Ascending aorta (tissue), 2 donors: ENCODE measurements at places on chromosomes 2 and 18. TPM values are rescaled to one million over a fixed set of nuclear protein-coding genes. Genes with fewer than 3 reads are reported as not detected.
A peak's percentile ranks its signal among the peaks of the same experiment; 100 is the strongest.

SERPINB12 gene
- total RNA-seq = 0.32 TPM

SNED1 gene
- 84.3 TPM for total RNA-seq

OTOS gene
- not detected for total RNA-seq

PAX3 gene
- total RNA-seq = not detected

NEMP2 gene
- total RNA-seq = 0.43 TPM

ADGRF3 gene
- not detected for total RNA-seq

MC2R gene
- not detected for total RNA-seq

ANKRD53 gene
- 1.4 TPM for total RNA-seq

FAM228B gene
- total RNA-seq = 144 TPM

SLC9A4 gene
- total RNA-seq = not detected

CDKL4 gene
- total RNA-seq = 2.0 TPM

NT5DC4 gene
- total RNA-seq = not detected

DNA sequence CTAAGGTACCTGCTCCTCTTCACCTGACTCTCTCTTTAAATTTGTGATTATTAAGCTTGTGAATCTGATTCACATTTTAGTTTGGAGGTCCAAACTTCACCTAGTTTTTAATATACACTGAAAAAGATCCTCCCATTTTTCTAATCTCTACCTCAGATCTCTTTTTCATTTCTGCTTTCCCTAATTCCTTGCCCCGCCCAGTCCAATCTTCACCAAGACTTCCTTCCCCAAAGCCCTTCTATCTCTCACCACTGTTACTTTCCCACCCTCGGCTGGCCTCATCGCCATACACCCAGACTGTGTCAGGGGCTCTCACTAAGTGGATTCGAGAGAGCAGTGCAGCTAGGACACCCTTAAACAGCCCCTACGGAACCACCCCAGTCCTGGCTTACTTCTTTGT, 40.0 kb downstream of the LBH start:
- H3K36me3 ChIP-seq = no peaks in the 10 kb centered on the region
- no peak overlapping the region for H3K27ac ChIP-seq
- H3K27me3 ChIP-seq = no peaks in the 10 kb centered on the region
- H3K4me3 ChIP-seq = no peak overlapping the region
- DNase-seq = no peak

GRCh38 chr2:6111781-6112261, 419.6 kb downstream of the SOX11 start:
- H3K27me3 ChIP-seq = no peaks in the 10 kb centered on the region
- no peaks in the 10 kb centered on the region for H3K36me3 ChIP-seq
- no peak overlapping the region for H3K27ac ChIP-seq
- no peak for DNase-seq

DNA sequence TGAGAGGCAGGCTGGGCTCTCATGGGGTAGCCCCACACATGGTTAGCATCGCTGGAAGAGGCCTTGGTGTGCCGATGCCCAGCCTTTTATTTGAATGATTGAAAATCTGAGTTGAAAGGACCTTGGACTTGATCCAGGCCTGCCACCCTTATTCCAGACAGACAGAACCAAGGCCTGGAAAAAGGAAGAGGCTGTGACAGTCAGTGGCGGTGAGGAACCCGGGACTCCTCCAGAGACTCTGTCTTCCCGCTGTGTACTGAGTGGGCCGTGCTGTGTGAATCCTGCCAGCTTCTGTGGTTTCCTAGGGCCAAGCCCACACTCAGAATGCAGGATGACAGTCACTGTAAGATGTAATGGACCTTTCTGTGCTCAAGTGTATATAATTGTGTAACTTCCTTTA, 218.5 kb downstream of the LDLRAD4 start:
- peak overlapping the region; percentile 10 for H3K4me3 ChIP-seq
- no peaks in the 10 kb centered on the region for H3K27me3 ChIP-seq
- peaks cover 50% of the 10 kb centered on the region for H3K4me1 ChIP-seq
- peak overlapping the region; percentile 86 for H3K27ac ChIP-seq
- H3K36me3 ChIP-seq = peaks cover 10% of the 10 kb centered on the region

GRCh38 chr2:30731706-30732105, 75.5 kb downstream of the CAPN13 start:
- peak; percentile 39 for DNase-seq
- H3K36me3 ChIP-seq = no peaks in the 10 kb centered on the region

- H3K4me3 ChIP-seq = no peak overlapping the region
- H3K36me3 ChIP-seq = no peaks in the 10 kb centered on the region
- H3K4me1 ChIP-seq = peaks cover 31% of the 10 kb centered on the region
- DNase-seq = no peak
Observed at GRCh38 chr2:65349863-65350262, 82.5 kb downstream of the SPRED2 start.

DNA sequence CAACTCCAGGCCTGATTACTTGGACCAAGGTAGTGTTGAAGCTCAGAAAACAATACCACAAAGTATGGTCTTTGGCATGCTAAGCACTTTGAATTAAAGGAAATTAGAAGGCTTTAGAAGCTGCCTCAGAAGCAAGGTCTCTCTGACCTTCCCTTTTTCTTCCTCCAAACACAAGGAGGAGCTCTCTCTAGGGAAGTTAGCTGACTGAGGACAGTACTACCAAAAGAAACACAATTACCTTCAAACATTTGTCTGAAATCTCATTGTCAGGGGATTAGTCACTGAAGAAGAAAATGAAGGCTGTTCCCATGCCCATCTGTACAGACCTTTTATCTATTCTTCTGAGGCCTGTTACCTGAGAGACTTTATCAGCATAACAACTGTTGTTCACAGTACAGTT, 279.3 kb downstream of the CDH20 start:
- H3K27ac ChIP-seq = no peak overlapping the region
- DNase-seq = no peak
- H3K36me3 ChIP-seq = no peaks in the 10 kb centered on the region

DNA sequence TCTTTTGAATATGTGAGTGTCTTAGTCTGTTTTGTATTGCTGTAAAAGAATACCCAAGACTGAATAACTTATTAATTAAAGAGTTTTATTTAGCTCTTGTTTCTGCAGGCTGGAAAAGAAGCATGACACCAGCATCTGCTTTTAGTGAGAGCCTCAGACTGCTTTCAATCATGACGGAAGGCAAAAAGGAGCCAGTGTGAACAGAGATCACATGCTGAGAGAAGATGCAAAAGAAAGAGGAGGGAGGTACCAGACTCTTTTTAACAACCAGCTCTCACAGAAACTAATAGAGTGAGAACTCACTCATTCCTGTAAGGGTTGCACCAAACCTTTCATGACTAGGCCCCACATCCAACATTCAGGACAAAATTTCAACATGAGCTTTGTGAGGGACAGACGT, 101.6 kb upstream of the HNMT start:
- no peak overlapping the region for H3K4me3 ChIP-seq
- no peak overlapping the region for H3K27ac ChIP-seq
- H3K4me1 ChIP-seq = no peaks in the 10 kb centered on the region
- H3K27me3 ChIP-seq = no peaks in the 10 kb centered on the region
- no peak for DNase-seq
- H3K36me3 ChIP-seq = no peaks in the 10 kb centered on the region

DNA sequence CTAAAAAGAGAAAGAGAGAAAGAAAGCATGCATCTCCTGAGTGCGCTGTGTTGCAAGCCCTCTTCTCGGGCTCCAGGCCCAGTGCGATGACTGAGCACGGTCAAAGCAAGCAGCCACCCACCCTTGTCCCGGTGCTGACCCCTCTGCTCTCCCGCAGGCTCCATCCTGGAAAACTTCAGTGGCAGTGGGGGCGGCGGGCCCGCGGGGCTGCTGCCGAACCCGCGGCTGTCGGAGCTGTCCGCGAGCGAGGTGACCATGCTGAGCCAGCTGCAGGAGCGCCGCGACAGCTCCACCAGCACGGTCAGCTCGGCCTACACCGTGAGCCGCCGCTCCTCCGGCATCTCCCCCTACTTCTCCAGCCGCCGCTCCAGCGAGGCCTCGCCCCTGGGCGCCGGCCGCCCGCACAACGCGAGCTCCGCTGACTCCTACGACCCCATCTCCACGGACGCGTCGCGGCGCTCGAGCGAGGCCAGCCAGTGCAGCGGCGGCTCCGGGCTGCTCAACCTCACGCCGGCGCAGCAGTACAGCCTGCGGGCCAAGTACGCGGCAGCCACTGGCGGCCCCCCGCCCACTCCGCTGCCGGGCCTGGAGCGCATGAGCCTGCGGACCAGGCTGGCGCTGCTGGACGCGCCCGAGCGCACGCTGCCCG, 252.5 kb downstream of the GLI2 start:
- H3K4me3 ChIP-seq = no peak overlapping the region
- peak; percentile 41 for DNase-seq
- H3K36me3 ChIP-seq = peaks cover 69% of the 10 kb centered on the region
- no peaks in the 10 kb centered on the region for H3K27me3 ChIP-seq
- no peaks in the 10 kb centered on the region for H3K4me1 ChIP-seq

DNA sequence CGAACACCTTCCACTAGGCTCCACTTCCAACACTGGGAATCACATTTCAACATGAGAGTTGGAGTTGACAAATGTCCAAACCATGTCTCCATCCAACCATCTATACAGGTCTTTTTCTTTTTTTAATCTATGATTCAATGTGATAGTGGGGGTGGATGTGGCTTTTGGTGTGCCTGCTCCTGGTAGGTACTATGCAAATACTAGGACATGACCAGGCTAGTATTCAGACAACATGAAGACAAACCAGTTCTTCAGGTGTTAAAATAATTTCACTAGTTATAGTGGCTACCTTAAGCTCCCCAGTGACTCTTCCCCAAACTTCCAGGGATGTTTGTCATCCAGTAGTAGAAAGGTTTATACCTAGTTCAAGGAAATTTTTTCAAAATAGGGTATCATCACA, 387.5 kb downstream of the CDH2 start:
- no peak for DNase-seq
- no peaks in the 10 kb centered on the region for H3K27me3 ChIP-seq
- no peak overlapping the region for H3K4me3 ChIP-seq
- H3K4me1 ChIP-seq = no peaks in the 10 kb centered on the region
- no peaks in the 10 kb centered on the region for H3K36me3 ChIP-seq

GRCh38 chr2:193527146-193527545, 1332.4 kb upstream of the TMEFF2 start:
- H3K27me3 ChIP-seq = no peaks in the 10 kb centered on the region
- H3K4me1 ChIP-seq = no peaks in the 10 kb centered on the region
- H3K36me3 ChIP-seq = no peaks in the 10 kb centered on the region

DNA sequence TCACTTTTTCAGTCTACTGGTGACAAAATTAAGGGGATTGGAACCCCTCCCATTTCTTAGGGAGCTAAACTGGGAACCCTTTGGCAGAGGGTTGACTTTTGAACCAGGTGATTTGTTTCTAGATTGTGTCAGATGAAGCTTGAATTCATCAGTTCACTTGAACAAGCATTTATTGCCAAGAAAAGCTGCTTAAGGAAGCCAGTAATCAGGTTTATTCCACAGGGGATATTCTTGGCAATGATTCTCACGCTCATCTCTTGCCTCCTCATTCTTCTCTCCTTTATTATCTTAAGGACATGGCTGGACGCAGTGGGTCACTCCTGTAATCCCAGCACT, 101.0 kb downstream of the ALPK2 start:
- H3K27me3 ChIP-seq = no peaks in the 10 kb centered on the region
- H3K4me1 ChIP-seq = no peaks in the 10 kb centered on the region
- DNase-seq = no peak
- no peak overlapping the region for H3K4me3 ChIP-seq
- no peaks in the 10 kb centered on the region for H3K36me3 ChIP-seq
- no peak overlapping the region for H3K27ac ChIP-seq

GRCh38 chr2:74497777-74498499, 1.5 kb downstream of the LBX2 start:
- peaks cover 9% of the 10 kb centered on the region for H3K36me3 ChIP-seq
- peak overlapping the region; percentile 51 for H3K4me3 ChIP-seq
- H3K27ac ChIP-seq = no peak overlapping the region
- H3K4me1 ChIP-seq = peaks cover 8% of the 10 kb centered on the region
- DNase-seq = no peak

DNA sequence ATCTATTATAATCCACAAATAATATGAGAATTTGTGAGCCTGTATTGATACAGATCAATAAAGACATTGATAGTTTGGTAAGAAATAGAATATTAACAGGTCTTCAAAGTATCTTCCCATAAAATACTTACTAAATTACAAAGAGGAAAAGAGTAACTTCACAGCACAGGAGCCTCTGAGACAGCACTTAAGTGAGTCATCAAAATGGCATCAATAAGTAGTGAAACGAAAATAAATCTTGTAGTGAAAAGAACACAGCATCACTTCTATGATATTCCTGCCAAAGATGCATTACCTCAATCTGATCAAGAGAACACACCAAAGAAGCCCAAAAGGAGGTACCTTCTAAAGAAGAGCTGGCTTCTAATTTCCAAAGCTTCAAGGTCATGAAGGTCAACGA, 116.4 kb downstream of the CBLN2 start:
- H3K4me3 ChIP-seq = no peak overlapping the region
- H3K27ac ChIP-seq = no peak overlapping the region
- no peak for DNase-seq
- H3K27me3 ChIP-seq = no peaks in the 10 kb centered on the region

- no peaks in the 10 kb centered on the region for H3K27me3 ChIP-seq
- H3K4me3 ChIP-seq = peak overlapping the region; percentile 77
- H3K27ac ChIP-seq = peak overlapping the region; percentile 94
- no peak for DNase-seq
- H3K36me3 ChIP-seq = no peaks in the 10 kb centered on the region
Observed at GRCh38 chr2:178478130-178478438, 316 bp downstream of the FKBP7 start.

DNA sequence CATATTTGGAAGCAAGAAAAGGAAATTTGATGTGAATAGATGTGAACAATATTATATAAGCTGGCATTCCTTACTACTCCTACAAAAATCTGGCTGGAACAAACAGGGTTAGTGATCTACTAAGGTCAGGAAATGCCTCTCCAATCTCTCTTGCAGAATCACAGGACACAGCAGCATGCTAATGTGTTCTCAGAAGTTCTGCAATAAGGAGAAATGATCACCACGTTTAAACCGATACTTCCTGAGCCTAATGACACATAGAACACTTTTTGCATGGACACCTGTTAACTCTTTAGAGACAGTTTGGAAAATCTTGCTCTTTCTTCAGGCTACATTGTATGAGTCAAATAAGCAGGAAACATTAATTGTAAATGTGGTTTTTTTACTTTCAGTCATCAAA, 89.6 kb upstream of the MAP3K20 start:
- DNase-seq = no peak
- no peaks in the 10 kb centered on the region for H3K4me1 ChIP-seq
- no peaks in the 10 kb centered on the region for H3K36me3 ChIP-seq
- no peak overlapping the region for H3K4me3 ChIP-seq
- peak overlapping the region; percentile 12 for H3K27ac ChIP-seq

DNA sequence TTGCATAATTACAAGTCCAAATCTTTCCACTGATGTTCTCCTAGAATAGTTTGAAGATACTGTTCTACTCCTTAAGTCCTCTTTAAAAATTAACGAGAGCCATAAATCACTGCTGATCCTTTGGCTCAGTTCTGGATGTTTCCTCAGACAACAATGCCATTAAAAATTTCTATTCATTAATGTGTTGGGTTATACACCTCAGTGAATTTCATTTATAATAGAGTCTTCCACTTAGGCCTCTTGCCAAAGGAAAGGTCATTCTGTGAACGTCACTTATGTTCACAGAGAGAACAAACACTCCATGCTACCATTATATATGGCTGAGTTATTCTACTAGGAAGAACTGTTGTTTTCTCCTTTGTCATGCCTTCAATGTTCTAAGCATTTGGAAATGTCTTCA, 1472.3 kb upstream of the CELF4 start:
- no peak overlapping the region for H3K4me3 ChIP-seq
- no peaks in the 10 kb centered on the region for H3K4me1 ChIP-seq
- no peak for DNase-seq
- H3K36me3 ChIP-seq = no peaks in the 10 kb centered on the region
- no peaks in the 10 kb centered on the region for H3K27me3 ChIP-seq
- no peak overlapping the region for H3K27ac ChIP-seq

- no peaks in the 10 kb centered on the region for H3K27me3 ChIP-seq
- no peaks in the 10 kb centered on the region for H3K36me3 ChIP-seq
- H3K27ac ChIP-seq = no peak overlapping the region
- no peaks in the 10 kb centered on the region for H3K4me1 ChIP-seq
- no peak for DNase-seq
- H3K4me3 ChIP-seq = no peak overlapping the region
Observed at GRCh38 chr2:187316040-187316439, 132.0 kb downstream of the CALCRL start.
